ENCODE measurements at places on chromosomes 4 and X.

DNA sequence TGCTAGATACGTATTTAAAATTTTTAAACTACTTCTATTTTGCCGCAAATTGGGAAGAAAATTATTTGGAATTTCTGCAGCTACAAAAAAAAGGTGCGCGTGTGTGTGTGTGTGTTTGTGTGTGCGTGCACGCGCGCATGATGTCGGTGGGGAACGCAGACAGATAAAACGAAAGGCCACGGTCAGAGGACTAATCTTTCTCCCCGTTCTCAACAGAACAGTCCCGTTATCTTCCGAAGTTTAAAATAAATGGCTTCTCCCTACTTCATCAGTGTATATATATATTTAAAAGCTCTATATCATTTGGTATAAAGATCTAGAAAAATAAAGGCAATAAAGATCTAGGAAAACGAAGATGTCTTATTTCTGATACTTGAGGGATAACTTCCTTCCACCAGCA lies 1.5 kb downstream of the MGARP start:
- no peak for DNase-seq

GRCh38 chr4:150001815-150002214 lies 76.4 kb upstream of the DCLK2 start:
- DNase-seq = no peak

GRCh38 chrX:152220606-152221005 lies 82.2 kb upstream of the MAGEA10 start:
- no peak for DNase-seq

DNA sequence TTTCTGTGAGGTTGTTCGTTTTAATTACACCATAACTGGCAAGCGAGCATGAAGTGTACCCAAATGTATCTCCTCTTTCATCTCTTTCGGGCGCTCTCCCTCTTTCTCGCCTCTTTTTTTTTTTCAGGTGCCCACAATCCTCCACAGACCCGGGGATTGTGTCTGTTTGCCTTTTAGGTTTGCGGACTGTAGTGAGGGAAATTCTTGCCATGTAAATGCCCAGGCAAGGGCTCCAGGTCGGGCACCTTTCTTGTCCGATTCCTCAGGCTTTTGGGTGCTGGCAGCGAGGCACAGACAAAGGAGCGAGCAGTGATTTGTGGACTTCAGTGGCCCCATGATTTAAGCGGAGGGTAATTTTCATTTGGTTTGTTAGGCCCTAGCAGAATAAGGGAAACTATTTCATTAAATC lies 1.1 kb upstream of the PHOX2B start:
- no peak for DNase-seq

DNA sequence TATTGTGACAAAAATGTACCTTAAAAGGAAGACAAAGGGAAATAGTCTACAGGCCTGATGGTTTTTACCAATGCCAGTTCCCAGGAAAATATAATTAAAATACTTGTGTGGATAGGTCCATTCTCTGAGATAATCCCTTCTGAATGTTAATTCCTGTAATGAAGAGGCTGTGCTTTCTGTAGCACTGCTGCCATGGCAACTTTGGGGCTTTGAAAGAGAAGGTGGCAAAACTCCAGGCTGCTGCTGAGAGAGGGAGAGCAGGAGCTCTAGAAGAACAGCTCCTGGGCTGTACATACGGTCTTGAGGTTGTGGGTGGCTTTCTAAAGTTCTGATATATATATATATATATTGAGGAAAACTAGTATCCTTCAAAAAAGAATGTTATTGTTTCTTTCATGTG lies 125.4 kb downstream of the PDLIM5 start:
- DNase-seq = no peak

GRCh38 chr4:38949411-38950051 lies 81.9 kb downstream of the FAM114A1 start:
- DNase-seq = no peak

DNA sequence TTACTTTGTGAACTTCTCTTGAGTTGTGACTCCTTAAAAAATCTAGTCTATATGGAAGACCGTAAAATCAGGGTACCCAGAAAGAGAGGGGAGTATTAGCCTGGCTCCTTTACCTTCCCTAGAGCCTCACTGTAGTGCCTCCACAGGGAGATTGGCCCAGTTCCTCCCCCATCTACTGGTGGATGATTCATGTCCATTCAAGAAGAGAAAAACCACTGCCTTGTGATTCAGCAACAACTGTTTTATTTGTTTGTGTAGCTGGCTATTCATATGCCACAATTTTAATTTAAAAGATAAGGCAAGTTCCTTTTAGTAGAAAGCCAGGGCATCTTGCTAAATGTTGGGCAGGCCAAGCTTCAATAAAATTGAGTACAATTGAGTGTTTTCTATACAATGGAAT lies 221.8 kb upstream of the KCNIP4 start:
- DNase-seq = no peak

GRCh38 chrX:123960956-123961267 lies 594 bp upstream of the STAG2 start:
- DNase-seq = no peak

DNA sequence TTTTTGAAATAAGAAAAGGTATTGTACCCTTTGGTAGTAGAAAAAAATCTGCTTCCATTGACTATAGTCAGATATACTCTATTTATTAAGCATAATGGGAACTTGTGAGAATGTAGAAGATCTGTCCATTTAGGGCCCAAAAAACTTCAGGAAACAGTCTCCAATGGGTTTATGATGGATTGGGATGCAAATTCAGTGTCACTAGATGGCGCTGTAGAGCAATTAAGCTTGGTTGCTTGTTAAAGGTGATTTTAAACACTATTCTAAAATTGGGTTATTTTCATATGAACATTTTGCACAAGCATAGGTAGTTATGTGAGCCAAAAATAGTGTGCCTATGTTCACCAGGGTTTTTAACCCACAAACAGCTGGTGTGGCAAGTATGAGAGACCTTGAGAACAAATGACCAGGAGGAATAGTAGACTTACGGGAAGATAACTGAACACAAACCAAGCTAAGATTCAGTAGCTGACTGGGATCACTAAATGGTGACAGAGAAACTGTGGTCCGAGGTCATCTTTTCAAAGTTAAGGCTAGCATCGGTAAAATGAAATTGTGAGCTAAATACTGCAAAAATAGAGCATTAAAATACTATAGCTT lies 80.3 kb upstream of the LSM6 start:
- DNase-seq = no peak

DNA sequence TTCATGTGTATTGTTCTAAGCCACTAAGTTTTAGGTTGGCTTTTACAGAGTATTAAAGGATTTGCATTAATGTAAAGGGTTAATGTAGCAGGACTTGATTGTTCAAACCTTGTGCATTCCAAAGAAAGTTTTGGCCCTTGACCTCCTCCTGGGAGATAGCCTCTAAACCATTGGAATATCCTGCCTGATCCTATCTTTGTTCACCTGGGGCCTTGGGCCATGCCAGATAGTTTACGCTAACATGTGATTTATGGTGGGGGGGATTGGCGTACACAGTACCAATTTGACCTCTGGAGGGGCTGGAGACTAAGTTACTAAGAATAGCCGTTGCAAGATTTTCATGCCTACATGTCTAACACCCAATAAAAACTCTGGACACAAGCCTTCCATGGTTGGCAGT lies 1002.7 kb upstream of the PABPC4L start:
- no peak for DNase-seq

DNA sequence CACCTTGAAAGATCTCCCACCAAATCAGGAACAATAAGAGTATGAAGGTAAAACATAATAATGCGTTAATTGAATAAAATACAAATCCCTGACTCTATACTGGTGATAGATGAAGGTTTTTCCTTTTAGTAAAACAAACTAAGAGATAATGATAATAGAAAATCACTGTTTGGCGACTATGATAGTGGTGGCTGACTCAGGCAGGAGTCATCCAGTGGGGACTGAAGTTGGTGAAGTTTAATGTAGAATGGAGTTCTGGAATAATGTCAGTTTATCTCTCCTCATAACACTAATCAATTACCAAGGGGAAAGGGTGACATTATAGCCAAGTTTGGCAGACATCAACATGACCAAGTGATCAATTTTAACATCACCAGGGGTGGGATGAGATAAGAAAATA lies 21.3 kb downstream of the ABCG2 start:
- no peak for DNase-seq

Measured in activated CD4-positive, alpha-beta T cell treated with anti-CD3 and anti-CD28 coated beads for 24 hours (primary cell).